ENCODE measurements at places on chromosomes 1 and 21.

DNA sequence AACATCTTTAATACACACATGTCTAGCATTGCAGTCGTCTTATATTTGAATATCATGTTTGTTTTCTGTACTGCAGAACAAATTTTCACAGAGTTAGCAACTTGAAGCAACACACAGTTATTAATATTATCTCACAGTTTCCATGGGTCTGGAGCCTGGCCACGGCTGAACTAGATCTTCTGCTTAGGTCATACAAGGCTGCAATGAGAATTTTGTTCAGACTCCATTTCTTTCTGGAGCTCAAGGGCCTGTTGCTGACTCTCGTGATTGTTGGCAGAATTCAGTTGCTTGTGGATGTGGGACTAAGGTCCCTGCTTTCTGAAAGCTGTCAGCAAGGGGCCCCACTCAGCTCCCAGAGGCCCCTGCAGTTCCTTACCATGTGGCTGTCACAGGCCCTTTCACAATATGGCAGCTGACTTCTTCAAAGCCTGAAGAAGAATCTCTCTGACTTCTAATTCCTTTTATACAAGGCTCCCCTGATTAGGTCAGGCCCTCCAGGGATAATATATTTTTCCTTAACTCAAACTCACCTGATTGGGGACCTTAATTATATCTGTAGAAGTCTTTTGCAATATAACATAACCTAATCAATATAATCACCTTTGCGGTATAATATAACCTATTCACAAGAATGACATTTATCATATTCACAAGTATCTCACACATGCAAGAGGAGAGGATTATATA lies 296.3 kb downstream of the NFIA start:
- no peak for DNase-seq

- no peak for DNase-seq
Measured at GRCh38 chr1:32791881-32792280, 25.3 kb downstream of the YARS1 start.

- DNase-seq, result no peak
Measured at GRCh38 chr1:210328746-210329503, at the start of gene HHAT. HHAT (plus strand) TSS chr1:210328902; CDS start chr1:210348976, 20,074 bp downstream.

DNA sequence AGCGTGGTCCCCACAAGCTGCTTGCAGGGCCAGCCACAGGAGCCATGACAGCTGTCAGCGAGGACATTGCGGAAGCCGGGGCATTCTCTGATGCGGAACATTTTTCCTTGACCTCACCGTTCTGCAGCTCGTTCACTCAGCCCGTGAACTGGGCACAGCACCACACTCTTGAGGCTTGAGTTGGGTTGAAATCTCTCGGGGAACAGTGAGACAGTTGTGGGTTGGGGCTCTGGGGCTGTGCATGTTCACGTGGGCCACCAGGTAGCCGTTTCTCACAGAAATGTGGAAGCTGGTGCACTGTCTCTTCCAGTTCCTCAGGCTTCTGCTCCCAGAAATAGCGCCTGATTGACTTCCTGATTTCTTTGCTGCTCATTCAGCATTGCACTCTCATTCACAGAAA lies 69.8 kb downstream of the SPSB1 start:
- DNase-seq, result no peak

DNA sequence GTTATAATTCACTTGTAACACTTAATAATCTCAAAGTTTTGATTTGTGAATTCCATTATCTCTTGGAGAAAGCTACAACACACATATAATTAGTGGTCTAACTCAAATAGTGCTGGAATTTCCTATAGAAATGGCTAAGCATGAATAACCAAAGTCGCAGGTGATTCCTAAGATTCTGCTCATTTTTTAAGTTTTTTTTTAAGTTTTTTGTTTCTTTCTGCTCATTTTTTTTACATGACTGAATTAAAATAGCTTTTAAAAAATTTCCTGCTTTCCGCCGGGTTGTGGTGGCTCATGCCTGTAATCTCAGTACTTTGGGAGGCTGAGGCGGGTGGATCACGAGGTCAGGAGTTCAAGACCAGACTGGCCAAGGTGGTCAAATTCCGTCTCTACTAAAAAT lies 90.4 kb downstream of the APP start:
- DNase-seq, result no peak

- no peak for DNase-seq
Measured at GRCh38 chr1:4127592-4128140, 227.6 kb upstream of the C1orf174 start.

- no peak for DNase-seq
Measured at GRCh38 chr1:156623946-156624813, 5.0 kb downstream of the HAPLN2 start.

DNA sequence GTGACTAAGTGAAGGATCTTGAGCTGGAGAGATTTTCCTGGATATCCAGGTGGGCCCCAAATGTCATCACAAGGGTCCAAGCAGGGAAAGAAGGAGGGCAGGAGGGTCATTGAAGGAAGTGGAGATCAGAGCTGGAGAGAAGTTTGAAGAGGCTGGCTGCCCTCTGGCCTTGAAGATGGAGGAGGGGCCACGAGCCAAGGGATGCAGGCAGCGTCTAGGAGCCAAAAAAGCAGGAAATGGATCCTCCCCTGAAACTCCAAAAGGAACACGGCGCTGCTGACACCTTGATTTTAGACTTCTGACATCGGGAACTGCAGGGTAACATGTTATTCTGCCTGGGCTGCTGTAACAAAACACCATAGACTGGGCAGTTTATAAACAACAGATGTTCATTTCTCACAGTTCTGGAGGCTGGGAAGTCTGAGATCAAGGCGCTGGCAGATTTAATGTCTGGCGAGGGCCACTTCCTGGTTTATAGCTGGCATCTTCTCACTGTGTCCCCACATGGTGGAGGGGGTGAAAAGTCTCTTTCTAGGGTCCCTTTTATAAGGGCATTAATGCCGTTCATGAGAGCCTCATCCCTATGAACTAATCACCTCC lies 28.8 kb upstream of the ZBTB21 start:
- no peak for DNase-seq

GRCh38 chr1:111656086-111657017 lies 36.8 kb downstream of the RAP1A start:
- no peak for DNase-seq

DNA sequence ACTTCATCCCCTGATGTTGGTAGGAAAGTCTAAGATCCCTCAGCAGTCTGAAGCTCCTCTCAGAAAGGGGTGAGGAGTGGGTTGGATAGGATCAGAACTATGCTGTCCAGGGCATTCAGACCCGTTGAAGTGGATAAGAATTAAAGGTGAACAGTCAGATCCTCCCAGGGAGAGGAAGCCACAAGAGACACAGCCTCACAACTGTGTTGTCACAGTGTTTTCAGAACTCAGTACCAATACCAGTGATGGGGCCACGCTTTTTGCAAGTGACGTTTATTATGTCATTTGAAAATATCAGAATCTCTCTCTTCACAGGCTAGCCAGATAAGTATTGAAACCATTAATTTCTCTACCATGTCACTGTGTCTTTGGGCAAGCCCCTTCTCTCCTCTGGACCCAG lies 15.4 kb upstream of the EPS15 start:
- DNase-seq, result no peak

DNA sequence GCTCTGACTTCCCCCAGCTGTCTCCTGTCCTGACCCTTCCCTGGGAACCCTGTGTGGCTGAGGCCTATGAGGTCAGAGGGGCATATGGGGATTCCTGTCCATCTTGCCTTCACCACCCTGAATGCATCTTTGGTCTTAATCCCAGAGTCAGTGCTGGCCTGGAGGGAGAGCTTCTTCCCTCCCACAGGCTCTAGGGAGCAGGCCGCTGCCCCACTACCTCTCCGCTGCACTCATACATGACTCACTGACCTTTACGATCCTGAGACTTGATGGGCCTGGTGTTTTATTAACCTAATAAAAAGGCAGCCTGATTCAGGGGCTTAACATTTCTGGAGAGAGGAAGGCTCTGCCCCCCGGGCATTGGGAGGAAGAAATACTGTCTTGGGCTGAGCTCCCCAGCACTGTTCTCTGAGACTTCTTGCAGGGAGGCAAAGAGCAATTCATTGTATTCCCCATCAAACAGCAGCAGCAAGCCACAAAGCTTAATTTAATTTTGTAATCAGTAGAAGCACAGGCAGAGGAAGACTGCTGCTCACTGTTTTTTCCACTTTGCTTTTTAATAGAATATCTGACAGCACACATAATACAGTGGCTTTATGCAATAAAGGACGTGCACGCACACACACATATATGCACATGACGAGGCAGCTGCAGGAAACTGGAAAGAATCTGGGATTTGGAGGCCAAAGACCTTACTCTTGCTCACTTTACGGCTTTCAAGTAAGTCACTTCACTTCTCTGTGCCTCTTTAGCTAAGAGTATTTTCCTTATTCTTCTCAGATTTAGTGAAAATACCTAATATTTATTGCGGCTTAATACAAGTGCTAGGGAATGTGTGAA lies 89.2 kb upstream of the GRIK3 start:
- DNase-seq, result no peak

- DNase-seq, result no peak
Measured at GRCh38 chr1:98467586-98467985, 193.9 kb upstream of the SNX7 start.

DNA sequence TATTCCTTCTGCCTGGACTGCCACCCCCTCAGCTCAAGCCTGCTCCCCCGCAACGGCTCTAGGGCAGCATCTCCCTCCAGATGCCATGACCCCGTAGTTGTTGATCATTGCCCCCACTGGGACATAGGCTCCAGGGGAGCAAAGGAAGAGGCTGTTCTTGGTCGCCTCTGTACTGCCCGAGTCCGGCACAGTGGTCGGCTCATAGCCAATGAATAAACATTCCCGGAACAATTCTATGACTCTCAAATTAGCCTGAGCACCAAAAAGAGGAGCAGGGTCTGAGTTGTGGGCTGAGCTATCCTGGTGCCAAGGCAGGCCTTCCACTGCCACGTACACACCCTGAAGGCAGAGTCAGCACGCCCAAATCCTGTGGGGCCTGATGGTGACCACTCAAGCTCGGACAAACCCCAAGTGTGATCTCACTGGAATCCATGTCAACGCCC lies 33.1 kb downstream of the CAPZB start:
- no peak for DNase-seq

GRCh38 chr1:43557744-43558245 lies 27.1 kb downstream of the PTPRF start:
- no peak for DNase-seq

- DNase-seq, result no peak
Measured at GRCh38 chr21:44969931-44970755, 30.3 kb downstream of the SLX9 start.
